Kidney epithelial cell (primary cell): ENCODE measurements at places on chromosomes 11 and 22.

- no peak for DNase-seq
Observed at GRCh38 chr22:38569181-38569971, 607 bp downstream of the DMC1 start.

DNA sequence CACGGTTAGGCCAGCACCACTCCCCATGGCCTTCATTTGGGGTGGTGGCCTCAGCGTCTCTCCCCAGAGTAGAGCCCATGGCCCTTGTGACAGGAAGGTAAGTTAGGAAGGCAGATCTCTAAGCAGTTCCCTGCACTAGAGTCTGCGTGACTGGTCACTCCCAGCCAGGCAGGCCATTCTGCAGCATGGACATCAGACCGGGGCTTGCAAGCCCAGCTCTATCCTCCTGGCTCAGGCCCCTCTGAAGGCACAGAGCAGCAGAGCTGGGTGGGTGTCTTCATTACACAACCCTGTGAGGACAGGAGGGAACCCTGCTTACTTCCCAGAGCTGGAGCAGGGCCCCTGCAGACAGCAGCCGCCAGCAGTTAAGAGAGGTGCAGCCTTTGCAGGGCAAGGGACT, 77.3 kb downstream of the PIWIL3 start:
- DNase-seq: no peak

- DNase-seq: no peak
Observed at GRCh38 chr11:119108146-119108856, 1.2 kb downstream of the C2CD2L start.

GRCh38 chr11:133107136-133107535, 425.2 kb downstream of the OPCML start:
- DNase-seq: no peak

DNA sequence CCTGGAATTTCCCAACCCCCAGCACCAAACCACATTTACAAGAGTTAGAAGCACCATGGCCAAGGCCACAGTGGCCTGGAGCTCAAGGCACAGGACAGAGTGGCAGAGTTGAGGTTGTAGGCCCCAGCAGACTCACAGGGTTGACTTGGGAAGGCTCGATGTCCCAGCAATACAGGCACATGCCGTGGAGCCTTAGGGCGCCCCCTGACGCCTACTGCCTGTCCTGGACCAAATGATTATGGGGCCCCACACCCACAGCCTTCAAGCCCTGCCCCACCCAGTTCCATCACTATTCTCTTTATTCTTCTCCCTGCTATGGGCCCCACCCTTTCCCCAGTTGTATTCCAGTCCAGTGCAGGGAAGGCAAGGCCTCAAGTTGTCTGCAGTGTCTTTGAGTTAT, at the start of gene CCDC179:
Gene CCDC179 (minus strand): TSS at position 234 of the 400 bp plus-strand sequence. CDS start 53 bp downstream, at position 181.
- DNase-seq: no peak

- DNase-seq: peak; percentile 4
Observed at GRCh38 chr22:19663286-19663815, 51.0 kb upstream of the SEPTIN5 start.

GRCh38 chr11:78417888-78418583, 416 bp upstream of the GAB2 start:
- DNase-seq: no peak
